ENCODE measurements at places on chromosomes 1 and 21.

GRCh38 chr1:1434131-1434823 is 1.2 kb upstream of the VWA1 start:
- no peak for DNase-seq

DNA sequence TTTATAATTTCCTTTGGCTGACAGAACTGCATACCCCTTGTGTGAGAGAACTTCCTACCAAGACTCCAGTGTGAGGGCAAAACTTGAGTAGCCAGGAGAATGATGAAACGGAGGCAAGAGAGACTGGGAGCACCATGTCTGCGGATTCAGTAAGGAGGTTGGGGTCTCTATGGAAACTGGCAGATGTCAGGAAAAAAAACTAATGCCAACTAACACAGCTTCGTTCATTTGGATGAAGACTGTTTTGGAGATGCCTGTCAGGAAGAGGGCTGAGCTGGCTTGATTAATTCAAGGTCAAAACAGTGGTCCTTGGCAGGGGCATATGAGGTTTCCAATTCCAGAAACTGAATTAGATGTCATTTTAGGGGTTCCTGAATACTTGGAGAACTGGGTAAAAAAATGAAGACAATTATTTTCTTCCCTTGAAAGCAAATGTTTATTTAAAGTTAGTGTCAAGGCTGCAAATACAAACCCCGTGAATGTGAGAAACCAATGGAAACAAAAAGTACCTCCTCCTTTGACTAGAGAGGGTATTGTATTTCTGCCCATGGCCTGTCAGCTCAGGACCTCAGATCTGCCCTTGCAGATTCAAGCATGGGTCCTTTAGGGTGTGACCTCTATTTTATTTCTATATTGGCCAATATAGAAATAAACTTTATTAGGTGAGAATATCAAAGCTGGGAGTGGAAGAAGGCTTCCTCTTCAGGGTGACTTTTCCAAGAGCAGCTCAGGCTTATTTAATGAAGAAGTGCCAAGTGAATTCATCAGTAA is 110.5 kb downstream of the MAST2 start:
- no peak for DNase-seq

GRCh38 chr1:244406337-244406736 is 45.4 kb downstream of the ADSS2 start:
- no peak for DNase-seq

DNA sequence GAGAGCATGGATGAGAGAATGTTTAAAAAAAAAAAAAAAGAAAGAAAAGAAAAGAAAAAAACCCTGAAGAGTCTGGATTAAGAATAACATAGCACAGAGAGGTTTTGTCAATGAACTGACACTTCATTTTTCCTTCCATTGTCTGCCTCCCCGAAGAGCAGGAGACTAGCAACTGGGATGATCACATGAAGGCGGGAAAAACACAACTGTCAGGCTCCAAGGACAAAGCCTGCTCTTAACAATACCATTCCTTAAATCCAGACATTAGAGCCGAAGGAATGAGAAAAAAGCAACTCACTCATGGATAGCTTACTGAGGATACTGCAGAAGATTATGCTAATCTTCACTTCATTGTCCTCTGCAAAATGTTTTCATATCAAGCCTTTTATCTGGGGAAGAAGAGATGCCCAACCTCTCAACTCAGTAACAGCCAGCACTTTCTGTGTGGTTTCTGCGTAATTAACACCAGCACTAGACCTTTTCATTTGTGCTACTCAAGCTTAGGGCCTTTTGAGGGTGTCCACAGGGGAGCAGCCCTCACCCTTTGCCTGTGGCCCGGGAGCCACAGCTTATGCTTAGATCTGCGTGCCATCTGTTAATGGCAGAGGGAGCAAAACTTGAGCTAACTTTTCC is 182.3 kb downstream of the BARHL2 start:
- no peak for DNase-seq

All from epithelial cell of prostate (primary cell).